Hair follicular keratinocyte (primary cell): ENCODE measurements at places on chromosomes 1 and 21. TPM values are rescaled to one million over a fixed set of nuclear protein-coding genes. Genes with fewer than 3 reads are reported as not detected.

Gene LAX1
- total RNA-seq: not detected in 2 replicates

Gene TAS1R1
- total RNA-seq: not detected in 2 replicates

Gene PLA2G2A
- not detected in 2 replicates for total RNA-seq

Gene OR6N1
- not detected in 2 replicates for total RNA-seq

Gene NBPF10
- total RNA-seq: 0.49 and 0.70 TPM in 2 replicates

Gene CFAP74
- total RNA-seq: not detected in 2 replicates

Gene FCRLB
- 0.78 and 2.3 TPM in 2 replicates for total RNA-seq

Gene GLIS1
- 0.04 TPM in 1 of 2 replicates, not detected in the other for total RNA-seq

Gene RAP1GAP
- total RNA-seq: 0.23 and 0.95 TPM in 2 replicates

Gene UBL4B
- total RNA-seq: not detected in 2 replicates

Gene FCRL5
- total RNA-seq: not detected in 2 replicates

Gene TCEA3
- total RNA-seq: 1.8 and 5.5 TPM in 2 replicates

Gene LRRC71
- total RNA-seq: not detected in 2 replicates

Gene S100B
- total RNA-seq: not detected in 2 replicates

Gene MRPL55
- 72.2 and 92.4 TPM in 2 replicates for total RNA-seq

Gene FAM20B
- 20.0 and 31.4 TPM in 2 replicates for total RNA-seq

Gene AZIN2
- 1.3 and 6.8 TPM in 2 replicates for total RNA-seq

Gene VAV3
- total RNA-seq: 0.30 and 0.31 TPM in 2 replicates

Gene PALMD
- total RNA-seq: 4.1 and 5.4 TPM in 2 replicates

Gene NBPF19
- total RNA-seq: 3.2 and 4.9 TPM in 2 replicates

Gene A3GALT2
- not detected in 2 replicates for total RNA-seq

Gene CELA3A
- total RNA-seq: not detected in 2 replicates

Gene ZMYND12
- 0.49 and 0.70 TPM in 2 replicates for total RNA-seq

Gene ADAM30
- total RNA-seq: not detected in 2 replicates

Gene MORN1
- total RNA-seq: 1.6 and 5.8 TPM in 2 replicates

Gene RSPO1
- total RNA-seq: not detected in 2 replicates

Gene RGS8
- total RNA-seq: not detected in 2 replicates

Gene CLDN17
- not detected in 2 replicates for total RNA-seq

Gene ESRRG
- total RNA-seq: 0.04 and 0.08 TPM in 2 replicates

Gene TMEM234
- total RNA-seq: 7.2 and 13.5 TPM in 2 replicates

Gene HLX
- total RNA-seq: 0.08 and 0.72 TPM in 2 replicates

Gene DVL1
- total RNA-seq: 109 and 156 TPM in 2 replicates

Gene ACTL8
- total RNA-seq: not detected in 2 replicates

Gene MEF2D
- 18.4 and 19.6 TPM in 2 replicates for total RNA-seq

Gene CELA2A
- not detected in 2 replicates for total RNA-seq

Gene MOV10
- total RNA-seq: 27.7 and 33.0 TPM in 2 replicates

Gene MCOLN3
- total RNA-seq: 1.7 and 2.6 TPM in 2 replicates

Gene MNDA
- total RNA-seq: not detected in 2 replicates

Gene CHD5
- 0.08 TPM in 1 of 2 replicates, not detected in the other for total RNA-seq

Gene FMO2
- 0.08 TPM in 1 of 2 replicates, not detected in the other for total RNA-seq

Gene CHI3L1
- 0.27 TPM in 1 of 2 replicates, not detected in the other for total RNA-seq

Gene ADORA1
- 0.31 TPM in 1 of 2 replicates, not detected in the other for total RNA-seq

Gene SPRR2A
- total RNA-seq: 0.39 and 0.87 TPM in 2 replicates

Gene TMEM39B
- total RNA-seq: 5.2 and 6.1 TPM in 2 replicates

Gene DYRK3
- 27.1 and 27.3 TPM in 2 replicates for total RNA-seq
